Astrocyte of the spinal cord (primary cell): ENCODE measurements at places on chromosomes 13 and 19.

DNA sequence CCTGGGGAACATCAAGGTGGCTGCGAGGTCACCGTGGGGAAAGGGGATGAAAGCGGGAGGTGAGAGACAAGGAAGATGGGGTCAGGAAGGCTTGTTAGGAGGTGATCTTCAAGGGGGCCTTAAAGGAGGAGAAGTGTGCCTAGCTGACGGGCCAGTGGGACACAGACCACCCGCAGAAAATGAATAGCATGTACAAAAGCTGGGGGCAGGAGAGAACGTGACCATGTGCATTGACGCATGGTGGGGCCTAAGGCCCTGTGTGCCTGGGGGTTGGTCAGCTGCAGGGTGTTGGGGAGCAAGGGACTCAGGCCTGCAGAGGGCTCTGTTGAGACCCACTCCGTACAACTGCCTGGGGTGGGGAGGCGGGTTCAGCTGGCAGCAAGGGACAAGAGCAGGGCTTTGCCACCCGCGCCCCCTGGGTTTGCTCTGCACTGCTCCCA is 5.9 kb downstream of the RAB8A start:
- DNase-seq: no peak

GRCh38 chr19:6527893-6528543 is 2.8 kb upstream of the TNFSF9 start:
- DNase-seq: no peak

- DNase-seq: peak; percentile 26
Measured at GRCh38 chr13:65789815-65790214, 1440.3 kb downstream of the PCDH9 start.

DNA sequence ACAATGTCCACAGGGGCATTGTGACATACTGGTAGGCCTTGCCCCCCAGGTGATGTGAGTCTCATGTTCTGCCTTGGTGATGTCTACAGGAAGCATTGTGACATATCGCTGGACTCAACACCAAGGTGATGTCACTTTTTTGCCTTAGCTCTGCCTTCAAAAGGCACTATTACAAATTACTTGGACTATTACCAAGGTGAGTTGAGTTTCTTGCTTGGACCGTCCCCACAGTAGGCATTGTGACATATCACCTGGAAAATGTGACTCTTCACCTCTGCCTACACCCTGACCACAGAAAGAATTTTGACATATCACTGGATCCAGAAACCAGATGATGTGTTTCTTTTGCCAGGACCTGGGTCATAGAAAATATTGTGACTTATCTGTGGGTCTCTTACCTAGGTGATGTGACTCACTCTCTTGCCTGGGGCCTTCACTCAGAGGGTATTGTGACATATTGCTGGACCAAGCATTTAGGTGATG is 60.6 kb upstream of the ZNF724 start:
- DNase-seq: no peak

DNA sequence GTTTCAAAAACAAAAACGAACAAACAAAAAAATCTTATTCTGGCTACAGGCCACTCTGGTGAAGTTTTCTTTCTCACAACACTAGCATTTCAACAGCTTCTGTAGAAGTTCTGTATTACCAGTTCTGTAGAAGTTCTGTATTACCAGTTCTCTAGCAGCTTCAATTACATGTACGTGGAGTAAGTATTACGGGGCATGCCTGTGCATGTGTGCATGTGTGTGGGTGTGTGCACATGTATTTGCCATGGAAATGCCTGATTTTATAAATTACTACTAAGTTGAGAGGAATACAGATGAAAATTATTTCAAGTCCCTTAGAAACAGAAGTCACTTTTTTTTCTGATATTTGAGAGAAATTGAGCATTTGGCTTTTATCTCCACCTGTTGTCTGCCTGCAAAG is 414.2 kb downstream of the FOXO1 start:
- DNase-seq: no peak

DNA sequence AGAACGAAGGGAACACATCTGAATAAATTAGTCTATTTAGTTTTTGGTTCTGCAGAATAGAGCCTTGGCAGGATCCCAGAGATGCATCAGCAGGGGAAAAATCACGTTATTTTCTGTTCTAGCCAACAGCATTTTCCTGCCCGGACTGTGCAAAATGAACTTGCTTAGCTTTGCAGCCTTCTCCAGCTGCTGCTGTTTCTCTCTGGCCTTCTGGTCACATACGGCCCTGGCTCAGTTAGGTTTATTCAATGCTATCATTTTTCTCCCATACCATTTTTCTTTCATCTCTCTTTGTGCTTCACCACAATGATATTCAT is 110.4 kb upstream of the KL start:
- DNase-seq: peak; percentile 23

- no peak for DNase-seq
Measured at GRCh38 chr13:99953138-99953755, 18.3 kb downstream of the ZIC5 start.

GRCh38 chr13:32781906-32782305 is 195.7 kb downstream of the PDS5B start:
- no peak for DNase-seq

DNA sequence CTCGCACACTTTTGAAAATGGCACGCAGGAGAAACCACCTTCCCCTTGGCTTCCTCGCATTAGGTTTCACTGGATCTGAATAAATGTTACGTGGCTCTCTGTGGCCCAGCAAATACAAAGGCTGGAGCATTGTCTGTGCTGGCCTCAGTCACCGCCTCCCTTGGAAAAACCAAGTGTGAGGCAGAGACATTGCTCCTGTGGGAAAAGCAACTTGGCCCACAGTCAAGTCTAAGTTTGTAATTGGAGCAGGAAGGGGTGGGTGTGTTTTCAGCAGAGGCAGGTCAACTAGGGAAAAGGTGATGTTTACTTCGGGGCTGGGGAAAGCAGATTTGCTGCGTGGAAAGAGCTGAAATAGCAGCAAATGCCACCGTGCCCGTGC is 101.6 kb downstream of the IRS2 start:
- DNase-seq: no peak

DNA sequence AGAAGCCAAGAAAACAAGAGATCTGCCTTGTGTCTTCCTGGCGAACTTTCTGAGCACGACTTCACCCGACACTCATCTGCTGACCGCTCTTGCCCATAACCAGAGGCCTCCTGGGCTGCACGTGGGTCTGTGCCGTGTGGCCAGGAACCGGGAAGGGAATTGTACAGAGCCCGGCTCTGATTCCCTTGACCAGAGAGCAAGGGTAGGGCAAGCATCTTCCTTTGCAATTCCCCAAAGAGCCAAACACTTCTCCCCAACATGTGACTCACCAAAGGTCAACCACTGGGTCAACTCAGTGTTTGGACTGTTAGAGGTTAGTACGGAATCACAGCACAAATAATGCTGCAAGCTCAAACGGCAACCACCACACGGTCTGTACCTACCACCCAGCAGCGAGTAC is 48.9 kb downstream of the KLF2 start:
- peak; percentile 67 for DNase-seq

DNA sequence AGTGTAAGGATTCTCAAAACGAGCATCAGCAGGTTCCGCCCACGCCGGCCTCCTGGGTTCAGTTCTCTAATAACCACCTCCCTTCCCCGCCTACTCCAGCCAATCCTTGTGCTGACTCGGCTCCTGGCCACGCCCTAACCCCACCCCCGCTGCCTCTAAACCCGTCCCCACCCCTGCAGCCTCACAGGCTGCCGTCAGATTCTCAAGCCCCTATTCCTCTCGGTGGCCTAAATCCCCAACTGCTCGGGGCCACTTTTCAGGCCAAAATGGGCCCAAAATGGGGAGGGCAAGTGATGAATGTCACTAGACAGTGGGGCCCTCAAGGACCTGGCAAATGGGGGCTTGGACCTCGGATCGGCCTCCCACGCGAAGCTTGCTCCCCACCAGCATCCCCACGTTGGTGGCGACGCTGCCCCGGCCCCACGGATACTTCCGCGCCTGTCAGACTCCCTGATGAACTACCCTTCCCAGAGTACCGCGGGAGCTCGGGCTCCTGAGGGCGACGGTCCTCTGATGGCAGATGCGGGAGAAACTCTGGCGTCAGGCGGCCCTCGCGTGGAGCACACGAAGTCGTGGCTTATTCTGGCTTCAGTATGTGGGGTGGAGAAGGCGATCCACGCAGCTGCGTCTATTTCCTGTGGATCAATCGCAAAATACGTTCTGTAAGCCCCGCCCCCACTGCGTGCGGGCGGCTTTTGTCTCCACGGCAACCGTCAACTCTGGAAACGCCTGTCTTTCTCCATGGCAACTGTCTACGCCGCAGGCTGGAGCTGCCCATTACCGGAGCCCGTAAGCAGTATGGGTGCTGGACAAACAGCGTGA is 24.8 kb downstream of the ZNF473 start:
- DNase-seq: peak; percentile 44

DNA sequence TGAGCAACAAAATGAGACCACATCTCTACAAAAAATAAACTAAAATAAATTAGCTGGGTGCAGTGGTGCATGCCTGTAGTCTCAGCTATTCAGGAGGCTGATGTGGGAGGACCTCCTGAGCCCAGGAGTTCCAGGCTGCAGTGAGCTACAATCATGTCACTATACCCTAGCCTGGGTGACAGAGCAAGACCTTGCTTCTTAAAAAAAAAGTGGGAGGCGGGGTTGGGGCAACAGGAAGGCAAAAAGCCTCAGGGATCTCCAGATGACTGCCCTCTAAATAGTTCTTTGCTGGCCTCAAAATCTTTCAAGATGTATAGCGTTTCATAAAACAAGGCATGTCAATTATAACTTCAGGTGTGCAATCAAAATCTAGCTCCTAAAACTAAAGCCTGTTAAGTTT is 18.5 kb downstream of the CEACAM8 start:
- no peak for DNase-seq

- DNase-seq: no peak
Measured at GRCh38 chr13:106132216-106132615, 403.2 kb downstream of the EFNB2 start.

GRCh38 chr13:48737689-48738088 is 84.0 kb downstream of the CYSLTR2 start:
- DNase-seq: no peak

DNA sequence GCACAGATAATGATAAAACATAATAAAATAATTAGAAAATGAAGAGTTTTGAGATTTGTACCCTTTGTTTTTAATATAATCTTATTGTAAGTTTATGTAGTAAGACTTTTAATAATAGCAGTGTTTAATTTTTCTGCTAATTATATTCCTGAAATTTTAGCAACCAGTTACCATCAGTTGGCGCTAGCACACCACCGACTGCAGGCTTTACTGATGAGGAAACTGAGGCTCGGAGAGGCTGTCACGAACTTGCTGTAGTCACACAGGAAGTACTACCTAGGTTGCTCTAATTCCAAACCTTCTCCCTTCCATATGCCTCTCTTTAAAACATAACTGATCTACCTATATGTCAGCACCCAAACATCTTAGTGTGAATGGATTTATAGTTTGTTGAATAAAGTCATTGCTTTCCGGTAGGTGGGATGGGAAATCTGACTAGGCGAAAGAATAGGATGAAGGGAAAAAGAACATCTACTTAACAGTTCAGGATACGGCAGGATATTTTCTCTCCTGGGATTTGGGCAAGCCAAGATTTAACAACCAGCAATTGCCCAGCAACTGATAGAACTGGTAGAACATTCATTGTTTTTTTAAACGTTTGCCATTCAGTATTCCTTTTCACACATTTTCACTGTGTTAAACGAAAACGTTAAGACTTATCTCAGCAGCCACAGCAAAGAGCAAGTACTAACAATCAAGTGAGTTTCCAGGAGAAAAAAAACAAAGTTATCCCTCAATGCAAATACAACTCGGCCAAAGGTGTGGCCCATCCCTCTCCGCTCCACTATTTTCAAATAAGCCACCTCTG is 822 bp upstream of the RFXAP start:
- DNase-seq: no peak

- no peak for DNase-seq
Measured at GRCh38 chr19:1257475-1258162, 9.2 kb downstream of the MIDN start.

GRCh38 chr19:38264486-38265212 is at the start of gene SPINT2:
Gene SPINT2, plus strand, starts transcription at chr19:38264573. Its CDS starts 320 bp downstream, at chr19:38264893.
- no peak for DNase-seq

DNA sequence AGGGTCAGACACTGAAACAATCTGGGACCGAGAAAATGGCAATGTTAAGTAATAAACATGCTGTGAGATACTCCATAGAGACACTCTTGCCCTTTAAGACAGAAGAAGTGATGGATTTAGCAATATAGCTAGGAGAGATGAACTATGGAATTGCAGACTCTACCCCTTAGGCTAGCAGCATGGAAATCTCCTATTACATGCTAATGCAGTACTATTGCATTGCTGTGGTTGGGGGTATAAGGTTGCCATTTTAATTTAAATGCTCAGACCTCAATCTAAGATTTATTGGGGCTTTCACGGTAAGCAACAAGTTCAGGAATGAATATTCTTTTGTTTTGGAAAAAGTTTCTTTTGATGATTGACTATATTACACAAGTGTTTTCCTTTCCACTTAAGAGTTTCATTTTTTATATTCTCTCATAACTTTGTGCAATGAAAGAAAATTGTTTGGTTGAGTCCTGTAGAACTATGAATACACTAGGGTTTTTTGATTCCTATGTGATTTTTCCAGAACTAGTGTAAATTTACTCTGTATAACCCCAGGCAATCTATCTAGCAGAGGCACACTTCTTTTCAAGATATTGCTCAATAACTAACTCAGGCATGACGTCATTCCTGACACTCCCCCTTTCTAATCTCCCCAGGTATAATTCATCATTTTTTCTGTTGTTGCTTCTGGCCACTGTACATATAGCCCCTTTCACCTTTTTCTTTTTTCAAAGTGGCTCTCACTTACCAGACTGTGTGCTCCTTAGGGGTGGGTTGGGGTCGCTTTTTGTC is 394.7 kb upstream of the KLF12 start:
- DNase-seq: no peak

GRCh38 chr13:113848431-113849260 is 15.2 kb downstream of the GAS6 start:
- no peak for DNase-seq

DNA sequence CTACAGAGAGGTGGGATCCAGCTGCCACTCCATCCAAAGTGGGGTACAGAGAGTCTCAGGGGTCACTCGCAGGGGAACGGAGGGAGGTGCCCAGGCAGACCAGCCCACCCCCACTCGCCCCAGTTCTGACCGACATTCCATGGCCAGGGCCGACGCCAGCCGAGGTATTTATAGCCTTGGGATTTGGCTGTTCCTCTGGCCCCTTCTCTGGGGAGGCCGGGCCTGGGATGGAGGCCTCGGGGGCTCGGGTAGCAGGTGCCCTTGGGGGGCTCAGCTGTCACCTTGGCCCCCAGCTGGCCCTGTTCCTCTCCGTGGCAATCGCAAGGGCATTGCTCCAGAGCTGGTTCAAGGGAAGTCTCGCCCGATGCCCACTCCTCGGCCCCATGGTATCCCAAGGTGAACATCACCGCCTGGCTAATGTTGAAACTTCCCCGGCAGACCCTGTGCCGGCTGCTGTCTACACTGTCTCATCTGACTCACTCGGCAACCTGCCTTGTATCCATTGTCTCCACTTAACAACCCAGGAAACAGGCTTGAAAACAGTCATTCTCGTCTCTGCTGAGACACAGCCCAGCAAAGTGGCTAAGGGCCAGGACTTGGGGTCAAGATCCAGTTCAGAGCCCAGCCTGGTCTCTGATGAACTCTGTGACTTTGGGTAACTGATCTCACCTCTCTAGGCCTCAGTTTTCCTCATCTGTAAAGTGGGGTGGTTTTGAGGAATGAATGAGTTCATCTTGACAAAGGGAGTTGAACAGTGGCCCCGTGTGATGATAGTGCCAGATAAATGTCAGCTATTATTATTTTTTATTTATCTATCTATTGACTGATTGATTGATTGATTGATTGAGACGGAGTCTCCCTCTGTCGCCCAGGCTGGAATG is 9.7 kb downstream of the PRKACA start:
- peak; percentile 51 for DNase-seq

- DNase-seq: peak; percentile 99
Measured at GRCh38 chr13:44331912-44332851, 41.4 kb upstream of the SERP2 start.
